ENCODE measurements at places on chromosomes 2 and 18.

DNA sequence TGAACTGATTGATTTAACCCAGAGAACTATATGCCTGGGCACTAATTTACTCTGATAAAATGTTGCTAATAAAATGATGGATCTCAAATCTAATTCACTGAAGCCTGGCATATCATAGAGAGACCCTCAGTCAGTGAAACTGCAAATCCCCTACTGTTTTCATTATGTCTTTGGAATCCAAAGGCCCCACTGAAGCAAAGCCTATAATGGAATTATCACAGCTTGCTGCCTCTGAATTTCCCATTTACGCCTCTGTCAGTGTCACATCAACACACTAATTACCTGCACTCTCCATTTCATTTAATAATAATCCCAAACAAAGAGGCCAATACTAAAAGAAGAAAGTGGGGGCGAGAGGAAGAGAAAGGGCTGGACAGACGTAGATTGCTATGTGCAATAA lies 470.9 kb downstream of the MBD2 start:
- no peak for DNase-seq

GRCh38 chr2:118846953-118847761 lies at the start of gene EN1:
Gene EN1, minus strand, starts transcription at chr2:118847648. Its CDS starts 481 bp downstream, at chr2:118847167.
- DNase-seq, result no peak

DNA sequence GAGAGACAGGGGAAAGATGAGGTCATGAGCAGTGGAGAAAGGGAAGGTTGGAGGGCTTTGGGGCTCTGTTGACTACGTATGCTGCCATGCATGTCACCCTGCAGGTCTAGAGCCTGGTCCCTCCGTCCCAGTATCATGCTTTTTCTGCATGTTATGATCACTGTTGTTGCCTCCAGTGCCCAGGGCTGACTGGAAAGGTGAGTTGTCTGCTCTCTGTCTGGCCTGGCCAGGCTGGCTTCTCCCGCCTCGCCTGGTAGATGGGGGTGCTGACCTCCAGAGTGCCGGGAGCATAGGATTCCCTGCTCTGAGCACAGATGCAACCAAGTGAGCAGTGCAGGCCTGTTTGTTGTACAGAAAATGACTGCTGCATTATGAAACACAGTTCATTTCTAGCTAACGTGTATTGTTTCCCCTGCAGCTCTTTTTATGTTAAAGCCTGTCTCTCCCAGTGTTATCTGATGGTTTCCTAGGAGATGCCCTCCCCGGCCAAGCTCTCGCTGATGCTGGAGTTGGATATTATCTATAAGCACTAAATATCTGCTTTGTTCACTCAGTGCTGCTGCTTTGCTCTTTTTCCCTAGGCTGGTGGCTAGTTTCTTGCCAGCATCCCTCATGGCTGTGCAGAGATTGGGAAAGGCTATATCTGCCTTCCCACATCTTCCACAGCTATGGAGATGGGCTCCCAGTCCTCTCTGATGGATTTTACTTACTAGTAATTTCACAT lies 158.2 kb downstream of the TDRD15 start:
- DNase-seq, result no peak

DNA sequence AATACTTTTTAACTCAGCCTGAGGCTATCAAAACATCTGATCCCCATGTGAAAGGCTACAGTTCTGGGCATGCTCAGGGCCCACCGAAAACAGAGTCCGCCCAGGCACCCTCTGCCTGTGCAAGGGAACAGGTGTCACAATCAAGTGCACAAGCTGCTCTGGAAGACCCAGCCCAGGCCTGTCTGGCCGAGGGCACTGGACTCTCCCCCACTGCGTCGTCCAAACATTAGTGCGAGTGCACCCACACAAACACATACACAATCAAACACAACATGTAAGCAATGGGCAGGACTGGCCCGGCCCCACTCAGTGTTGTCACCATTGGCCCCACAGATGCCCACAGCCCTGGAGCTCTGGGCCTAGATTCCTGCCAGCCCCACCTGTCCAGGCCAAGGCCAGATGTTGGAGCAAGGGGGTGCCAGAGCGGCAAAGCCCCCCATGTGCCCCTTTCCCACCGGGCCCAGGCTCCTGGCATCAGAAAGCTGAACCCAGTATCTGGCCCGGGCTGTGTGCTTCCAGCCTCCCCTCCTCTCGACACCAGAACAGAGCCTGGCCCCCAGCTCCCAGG lies 617 bp upstream of the ALPG start:
- DNase-seq, result no peak

DNA sequence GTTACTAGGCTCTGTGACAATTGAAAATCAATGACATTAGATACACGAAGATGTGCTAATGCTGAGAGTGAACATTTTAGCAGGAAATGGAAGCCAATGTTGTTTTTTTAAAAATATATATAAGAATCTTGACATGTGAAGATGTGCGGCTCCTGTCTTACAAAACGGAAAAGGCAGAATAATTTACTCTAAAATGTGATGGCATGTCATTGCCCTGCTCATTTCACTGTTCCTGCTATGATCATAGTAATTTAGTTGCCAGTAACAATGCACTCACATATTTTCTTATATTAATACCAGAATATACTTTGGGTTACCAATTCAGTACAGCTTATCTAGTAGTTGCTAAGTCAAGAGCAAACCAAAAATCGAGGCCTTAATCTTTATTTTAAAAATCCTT lies 10.3 kb downstream of the EPHA4 start:
- DNase-seq, result no peak

DNA sequence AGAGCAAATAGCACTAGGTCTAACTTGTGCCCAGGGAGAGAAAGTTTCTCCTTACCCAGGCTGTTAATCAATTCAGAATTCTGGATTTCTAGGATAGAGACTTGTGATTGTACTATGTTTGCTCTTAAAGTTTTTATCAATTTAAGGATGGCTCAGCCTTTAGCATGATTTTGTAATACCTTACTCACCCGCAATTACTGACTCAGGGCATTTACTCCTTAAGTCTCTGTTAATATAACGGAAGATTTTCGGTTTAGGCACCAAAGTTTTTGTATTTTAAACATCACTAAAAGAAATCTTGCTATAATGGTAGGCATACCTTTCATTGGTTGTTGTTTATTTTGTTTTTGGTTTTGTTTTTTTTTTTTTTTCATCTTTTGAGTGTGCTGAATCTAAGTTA lies 358.2 kb downstream of the RBM43 start:
- DNase-seq, result no peak

- no peak for DNase-seq
Measured at GRCh38 chr2:213032607-213033006, 118.8 kb downstream of the IKZF2 start.

DNA sequence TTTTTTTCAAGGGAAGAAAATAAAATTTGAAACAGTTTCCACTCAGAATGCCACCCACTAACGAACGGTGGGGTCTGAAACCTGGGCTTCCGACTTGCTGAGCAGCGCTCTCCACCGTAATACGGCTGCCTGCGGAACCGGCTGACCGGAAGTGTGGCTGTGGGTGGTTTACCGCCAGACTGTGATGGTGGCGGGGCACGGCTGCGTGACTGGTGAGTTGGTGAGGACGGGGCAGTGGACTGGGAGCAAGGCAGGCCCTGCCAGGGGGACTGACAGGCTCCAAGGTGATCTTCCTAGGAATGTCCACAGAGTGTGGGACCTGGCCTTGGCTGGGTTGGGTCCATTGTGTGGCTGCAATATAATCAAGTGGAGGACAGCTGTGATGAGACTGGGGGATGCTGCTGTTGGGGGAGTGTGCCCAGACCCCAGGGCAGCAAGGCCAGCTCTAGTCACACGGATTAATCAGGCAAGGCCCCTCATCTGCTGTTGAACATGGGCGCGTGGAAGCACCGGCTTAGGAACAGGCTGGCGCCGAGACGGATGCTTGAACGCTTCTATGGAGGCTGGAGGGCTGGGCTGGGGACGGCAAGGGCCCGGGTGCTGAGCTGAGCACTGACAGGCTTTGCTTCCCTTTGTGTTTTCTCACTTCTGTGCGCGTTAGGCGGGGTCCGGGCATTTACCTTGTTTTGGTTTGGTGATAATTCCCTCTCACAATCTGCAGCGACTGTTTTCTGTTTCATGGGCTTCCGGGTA lies 357.7 kb upstream of the SPRED2 start:
- DNase-seq, result peak; percentile 50

DNA sequence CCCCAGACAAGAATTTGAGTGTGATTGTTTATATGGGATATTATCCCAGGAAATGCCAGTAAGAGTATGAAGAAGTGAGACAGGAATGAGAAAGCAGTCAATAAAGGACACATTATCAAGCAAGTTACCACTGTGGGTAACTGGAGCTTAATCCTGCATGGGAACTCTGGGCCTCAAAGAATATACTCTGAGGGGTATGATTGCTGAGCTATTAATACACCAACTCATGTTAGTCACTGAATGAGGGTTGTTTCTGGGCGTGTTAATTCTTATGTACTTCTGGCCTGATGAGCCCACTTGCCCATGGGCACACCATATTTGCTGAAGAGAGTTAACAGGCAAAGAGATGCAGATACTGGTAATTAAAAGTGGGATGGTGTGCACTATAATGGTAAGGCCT lies 26.6 kb upstream of the PAIP2B start:
- no peak for DNase-seq

DNA sequence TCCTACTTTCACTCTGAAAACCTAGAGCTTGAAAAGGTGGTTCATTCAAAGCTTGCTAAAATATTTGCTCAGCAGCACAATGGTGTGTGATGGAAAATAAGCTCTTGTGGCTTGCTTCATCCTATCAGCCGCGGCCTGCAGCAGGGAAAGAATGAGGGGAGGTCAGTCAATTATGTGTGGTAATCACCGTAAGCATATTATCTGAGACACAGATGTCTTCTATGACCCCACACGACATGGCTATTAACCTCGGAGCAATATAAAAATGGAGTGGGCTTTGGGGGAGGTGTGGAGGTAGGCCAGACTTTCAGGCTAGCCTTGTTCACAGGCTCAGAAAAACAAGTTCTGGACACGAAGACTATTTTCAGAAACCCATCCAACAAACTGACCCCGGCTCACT lies 98.4 kb upstream of the SIX3 start:
- no peak for DNase-seq

DNA sequence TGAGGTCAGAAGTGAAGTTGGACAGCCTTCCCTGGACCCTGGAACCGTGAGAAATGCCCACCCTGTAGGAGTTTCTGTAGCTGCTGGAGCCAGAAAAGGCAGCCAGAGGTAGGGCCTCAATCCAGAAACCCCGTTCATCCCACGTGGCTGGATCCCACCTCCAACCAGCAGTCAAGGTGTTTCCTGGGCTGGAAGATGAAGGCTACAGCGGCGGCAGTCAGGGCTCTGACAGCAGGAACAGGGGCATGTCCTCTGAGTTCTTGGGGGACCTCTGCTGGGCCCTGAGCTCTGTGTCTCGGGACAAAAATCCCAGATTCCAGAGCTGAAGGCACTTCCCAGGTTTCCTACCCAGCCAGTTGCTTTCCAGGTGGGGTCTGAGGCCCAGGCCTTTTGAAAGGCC lies 218.2 kb downstream of the KLHL29 start:
- no peak for DNase-seq

DNA sequence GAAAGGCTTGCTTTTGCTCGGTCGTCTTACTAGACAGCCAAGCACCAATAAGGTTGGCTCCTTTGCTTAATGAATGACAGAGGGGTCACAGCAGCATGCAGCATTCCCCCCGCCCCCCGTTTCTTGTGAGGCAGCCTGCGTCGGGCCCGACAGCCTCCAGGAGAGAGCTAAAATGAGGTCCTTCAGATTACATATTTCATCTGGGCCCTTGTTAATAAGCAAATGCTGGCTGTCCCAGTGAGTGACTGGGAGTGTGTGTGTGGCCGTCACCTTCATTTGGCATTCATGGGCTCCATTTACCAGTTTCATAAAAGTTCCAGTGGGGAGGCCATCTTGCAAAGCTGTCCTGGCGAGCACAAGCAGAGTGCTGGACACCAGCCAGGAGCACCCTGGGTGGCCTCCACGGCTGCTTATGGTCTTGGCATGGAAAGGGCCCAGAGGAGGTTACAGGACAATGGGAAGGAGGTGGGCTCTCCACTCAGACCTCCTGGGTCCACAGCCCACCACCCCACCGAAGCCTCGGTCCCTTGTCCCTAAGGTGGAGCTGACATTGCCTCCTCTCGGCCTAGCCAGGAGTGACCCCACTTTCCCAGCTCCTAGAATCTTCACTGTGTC lies 37.2 kb downstream of the ODC1 start:
- no peak for DNase-seq

DNA sequence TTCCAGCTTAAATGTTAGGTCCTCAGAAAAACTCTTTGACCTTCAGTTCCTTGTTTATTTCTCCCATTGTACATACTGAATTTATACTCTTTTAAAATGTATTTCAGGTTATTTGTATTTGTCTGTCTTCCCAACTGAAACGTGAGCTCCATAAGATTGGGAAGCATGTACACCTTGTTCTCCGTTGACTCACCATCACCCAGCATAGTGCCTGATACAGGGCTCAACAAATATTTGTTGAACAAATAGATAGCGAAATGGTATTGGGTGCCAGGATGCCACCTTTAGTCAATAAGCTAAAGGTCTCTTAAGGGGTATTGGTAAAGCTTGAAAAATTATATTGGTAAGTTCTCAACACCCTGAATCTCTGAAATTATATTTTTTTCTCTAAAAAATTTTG lies 1841.3 kb upstream of the CELF4 start:
- no peak for DNase-seq

- no peak for DNase-seq
Measured at GRCh38 chr2:188158337-188159100, 133.2 kb upstream of the GULP1 start.

- no peak for DNase-seq
Measured at GRCh38 chr2:199325881-199326280, 131.9 kb downstream of the SATB2 start.
